ENCODE measurements at places on chromosomes 7 and 10.

- DNase-seq: no peak
Observed at GRCh38 chr7:139807009-139807408, 22.1 kb upstream of the TBXAS1 start.

DNA sequence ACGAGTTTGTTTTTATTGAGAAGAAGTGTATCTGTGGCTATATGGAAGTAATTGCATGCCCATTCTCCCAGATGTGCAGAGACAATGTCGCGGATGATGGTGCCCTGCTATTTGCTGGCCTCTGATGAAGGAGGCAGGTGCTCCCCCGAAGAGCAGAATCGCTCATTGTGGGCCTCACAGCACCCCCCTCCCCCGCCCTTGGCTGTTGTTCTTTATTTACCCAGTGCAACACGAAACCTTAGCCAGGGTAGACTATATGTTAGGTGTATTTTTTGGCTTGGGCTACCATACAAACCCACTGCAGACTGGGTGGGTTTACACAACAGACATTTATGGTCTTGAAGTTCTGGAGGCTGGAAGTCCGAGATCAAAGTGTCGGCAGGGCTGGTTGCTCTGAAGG is 3.4 kb upstream of the ADCY1 start:
- DNase-seq: no peak

DNA sequence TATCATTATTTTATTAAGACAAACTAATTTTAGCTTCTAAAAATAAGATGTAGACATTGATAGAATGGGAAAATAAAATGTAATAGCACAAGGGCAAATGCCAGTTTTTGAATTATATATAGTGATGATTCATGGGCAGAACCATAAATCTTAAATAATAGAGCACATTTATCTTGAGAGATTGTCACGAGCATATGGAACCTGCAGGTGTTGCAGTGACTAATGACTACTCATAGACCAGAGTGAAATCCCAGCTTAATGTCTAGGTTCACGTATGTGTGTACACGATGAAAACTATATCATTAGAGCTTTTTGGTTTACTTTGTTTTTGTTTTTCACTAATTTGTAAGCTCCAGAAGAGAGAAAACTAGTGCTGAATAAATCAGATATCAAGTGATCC is 150.2 kb upstream of the CACNA2D1 start:
- DNase-seq: no peak

GRCh38 chr7:81013083-81013817 is 94.4 kb upstream of the SEMA3C start:
- peak; percentile 57 for DNase-seq

DNA sequence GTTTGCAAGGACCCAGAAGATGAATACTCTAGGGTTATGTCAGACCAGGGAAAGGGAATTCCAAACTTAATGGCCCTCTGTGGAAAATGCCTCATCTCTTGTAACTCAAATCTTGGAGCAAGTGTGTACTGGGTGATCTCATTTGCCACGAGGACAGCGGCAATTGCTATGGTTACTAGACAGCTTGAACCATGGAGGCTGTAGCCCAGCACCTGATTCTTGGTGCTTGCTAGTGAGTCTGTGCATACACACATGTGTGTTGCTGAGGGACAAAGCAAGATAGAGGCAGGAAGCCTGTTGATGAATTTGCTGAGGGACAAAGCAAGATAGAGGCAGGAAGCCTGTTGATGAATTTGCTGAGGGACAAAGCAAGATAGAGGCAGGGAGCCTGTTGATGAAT is 58.6 kb upstream of the FEZF1 start:
- DNase-seq: no peak

DNA sequence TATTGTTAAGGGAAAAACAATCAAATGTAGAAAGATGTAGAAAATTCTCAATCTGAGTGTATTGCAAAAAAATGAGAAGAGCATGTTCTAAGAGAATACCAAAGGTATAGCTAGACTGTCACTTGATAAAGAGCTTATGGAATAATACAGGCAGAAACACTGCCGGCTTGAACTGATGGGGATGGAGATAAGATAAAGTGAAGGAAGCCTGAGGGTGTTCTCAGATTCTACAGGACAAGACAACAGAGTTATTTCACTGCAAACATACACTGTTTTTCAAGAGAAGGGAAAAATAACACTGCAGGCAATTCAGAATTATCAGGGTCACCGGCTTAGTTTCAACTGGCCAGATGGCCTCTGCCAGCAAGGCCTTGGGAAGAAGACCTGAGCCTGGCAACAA is 80.0 kb downstream of the ZNF716 start:
- no peak for DNase-seq

DNA sequence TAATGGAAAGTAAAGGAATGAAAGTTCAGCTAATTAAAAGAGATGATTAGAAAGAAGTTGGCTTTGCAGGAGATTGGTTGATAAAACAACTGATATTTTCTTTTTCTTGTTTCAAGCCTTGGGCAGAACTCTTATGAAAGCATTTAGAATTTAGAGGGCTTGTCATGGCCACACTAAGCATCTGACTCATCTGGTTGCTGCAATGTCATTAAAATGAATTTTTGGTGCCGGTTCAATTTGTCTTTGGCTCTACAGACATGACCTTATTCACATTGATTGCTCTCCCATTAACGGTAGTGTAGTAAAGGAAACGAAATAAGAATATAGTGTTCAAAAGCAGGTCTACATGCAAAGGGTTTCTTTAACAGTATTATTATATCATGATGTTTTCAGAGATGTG is 1012.4 kb upstream of the C7orf33 start:
- no peak for DNase-seq

DNA sequence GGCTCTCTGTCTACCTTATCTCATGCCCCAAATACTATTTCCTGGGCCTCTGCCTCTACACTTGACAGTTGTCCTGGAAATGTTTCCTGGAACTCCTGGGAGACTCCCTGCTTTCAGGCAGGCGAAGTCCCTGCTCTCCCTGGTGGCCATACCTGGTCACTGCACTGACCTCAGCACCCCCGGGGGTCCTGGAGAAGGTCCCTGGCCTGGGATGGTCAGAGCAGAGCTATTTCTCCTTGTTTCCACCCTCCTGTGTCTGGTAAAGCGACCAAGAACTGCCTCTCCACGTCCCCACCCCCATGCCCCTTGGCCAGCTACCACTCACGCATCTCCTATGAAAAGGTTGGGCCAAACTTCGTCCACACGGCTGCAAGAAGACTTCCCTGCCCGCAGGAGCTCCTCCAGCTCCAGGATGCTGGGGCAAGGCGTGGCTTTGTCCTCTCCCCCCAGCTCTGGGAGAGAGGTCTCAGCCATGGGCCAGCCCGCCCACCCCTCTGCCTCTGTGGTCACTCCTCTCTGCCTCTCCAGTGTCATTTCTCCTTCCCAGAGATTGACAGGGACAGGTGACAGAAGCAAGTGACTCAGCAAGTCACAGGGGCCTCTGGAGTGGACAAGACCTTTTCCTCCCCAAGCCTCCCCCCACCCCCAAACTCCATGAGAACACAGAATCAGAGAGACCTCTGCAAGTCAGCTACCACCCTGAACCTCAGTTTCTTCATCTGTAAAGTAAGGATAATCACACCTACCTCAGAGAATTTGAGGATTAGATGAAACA is 2.6 kb upstream of the SAMD8 start:
- no peak for DNase-seq

DNA sequence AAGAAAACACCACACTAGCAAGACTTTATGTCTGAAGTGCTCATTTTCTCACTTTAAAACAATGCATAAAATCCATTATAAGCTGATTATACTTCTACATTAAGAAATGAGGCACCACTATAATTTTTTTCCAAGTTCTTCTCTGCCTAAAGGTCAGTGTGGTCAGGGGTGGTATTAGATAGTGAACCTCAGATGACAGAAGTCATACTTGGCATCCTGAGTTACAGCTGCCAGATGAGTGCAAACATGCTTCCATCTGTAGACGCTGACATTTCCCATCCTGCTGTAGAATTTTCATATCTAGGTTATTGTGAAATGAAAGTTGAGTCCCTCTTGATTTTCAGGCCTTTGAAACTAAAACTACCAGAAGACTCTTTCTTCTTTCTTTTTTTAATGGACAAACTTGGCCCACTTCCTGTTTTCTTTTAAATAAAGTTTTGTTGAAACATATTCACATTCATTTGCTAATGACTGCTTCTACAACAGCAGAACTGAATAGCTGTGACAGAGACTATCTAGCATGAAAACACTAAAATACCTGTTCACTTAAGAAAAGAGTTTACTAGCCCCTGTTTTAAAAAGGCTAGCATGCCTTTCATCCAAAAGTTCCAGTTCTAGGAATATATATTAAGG is 900.8 kb downstream of the XPNPEP1 start:
- no peak for DNase-seq

DNA sequence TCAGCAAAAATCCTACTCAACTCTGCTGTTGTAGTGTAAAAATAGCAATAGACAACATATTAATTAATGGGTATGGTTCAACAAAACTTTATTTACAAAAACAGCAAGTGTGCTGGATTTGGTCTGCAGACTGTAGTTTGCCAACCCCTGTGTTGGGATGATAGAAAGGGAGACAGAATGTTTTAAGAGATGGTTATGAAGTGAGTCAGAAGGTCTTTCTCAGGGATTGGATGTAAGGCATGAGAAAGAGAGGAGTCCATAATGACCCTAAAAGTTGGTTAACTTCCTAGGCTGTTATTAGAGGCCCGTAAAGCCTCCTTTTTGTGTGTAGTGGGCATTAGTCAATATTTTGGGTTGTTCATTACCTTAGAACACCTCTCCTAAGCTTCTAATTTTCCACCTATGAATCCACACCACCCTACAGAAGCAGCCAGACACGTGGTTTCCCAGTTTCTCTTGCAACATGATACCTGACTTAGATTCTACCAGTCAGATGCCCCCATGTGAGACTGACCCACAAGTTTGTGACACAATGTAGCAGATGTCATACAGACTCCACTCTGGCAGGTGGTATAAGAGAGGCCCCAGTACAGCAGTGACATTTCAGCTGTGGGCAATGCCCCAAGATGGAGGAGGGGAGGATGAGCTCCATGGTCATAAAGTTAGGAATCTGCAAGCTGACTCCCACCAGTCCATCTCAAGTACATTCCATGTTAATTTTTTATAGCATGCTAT is 1015.6 kb downstream of the KCNMA1 start:
- no peak for DNase-seq

DNA sequence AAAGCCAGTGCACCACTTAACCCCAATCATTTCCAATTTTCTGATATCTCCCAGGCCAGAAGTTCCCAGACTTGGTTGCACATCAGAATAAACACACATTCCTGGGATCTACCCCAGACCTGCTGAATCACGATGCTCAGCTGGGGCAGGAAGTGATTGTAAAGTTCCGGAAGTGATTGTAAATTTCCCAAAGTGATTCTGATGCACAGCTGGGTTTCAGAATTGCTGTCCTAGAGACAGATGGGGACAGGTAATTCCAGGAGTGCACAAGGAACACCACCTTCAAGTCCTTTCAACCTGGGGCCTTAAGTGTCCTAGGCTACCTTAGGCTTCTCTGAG is 104.2 kb upstream of the EEPD1 start:
- DNase-seq: no peak

GRCh38 chr7:41916450-41916927 is 213.6 kb upstream of the INHBA start:
- DNase-seq: peak; percentile 98

- no peak for DNase-seq
Observed at GRCh38 chr7:23287612-23288011, 11.5 kb upstream of the MALSU1 start.

DNA sequence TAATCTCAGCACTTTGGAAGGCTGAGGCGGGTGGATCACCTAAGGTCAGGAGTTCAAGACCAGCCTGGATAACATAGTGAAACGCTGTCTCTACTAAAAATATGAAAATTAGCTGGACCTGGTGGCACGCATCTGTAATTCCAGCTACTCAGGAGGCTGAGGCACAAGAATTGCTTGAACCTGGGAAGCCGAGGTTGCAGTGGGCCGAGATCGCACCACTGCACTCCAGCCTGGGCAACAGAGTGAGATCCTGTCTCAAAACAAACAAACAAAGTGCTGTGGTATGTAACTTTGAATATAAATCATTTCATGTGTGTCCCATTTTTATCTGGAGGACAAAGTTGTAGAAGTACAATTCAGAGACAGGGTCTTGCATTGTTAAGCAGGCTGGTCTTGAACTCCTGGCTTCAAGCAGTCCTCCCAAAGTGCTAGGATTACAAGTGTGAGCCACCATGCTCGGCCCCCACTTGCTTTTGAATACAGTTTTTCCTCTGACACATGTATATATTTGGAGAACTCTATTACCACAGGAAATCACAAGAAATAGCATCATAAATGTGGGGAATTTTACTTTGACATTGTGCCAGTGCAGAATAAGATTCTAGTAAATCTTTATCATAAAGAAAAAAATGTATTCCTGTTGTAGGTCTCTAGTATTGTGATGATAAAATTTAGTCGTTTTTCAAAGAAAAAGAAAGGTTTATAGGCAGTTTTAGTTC is 32.6 kb downstream of the PTPN12 start:
- DNase-seq: no peak

Measured in GM04504 (cell line).